HT1080 (cell line): ENCODE measurements at places on chromosomes 16 and 17.

GRCh38 chr16:67922740-67923139 lies 8.9 kb downstream of the CTRL start:
- DNase-seq: no peak

DNA sequence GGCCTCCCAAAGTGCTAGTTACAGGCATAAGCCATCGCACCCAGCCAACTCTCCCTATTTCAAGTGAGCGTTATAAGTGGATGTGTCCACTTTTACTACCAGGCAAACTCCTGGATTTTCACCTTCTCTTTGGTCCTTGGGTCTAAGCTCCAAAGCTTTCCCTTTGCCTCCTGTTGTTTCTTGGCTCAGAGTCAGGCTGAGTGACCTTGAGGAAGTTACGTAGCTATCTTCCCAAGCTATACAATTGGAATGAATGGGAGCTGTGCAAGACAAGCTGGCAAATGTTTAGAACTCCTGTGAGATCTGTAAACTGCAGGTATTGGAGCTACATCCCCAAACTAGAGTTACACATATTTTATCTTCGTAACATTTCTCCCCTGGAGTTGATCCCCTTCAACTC lies 20.3 kb downstream of the NXPH3 start:
- no peak for DNase-seq

DNA sequence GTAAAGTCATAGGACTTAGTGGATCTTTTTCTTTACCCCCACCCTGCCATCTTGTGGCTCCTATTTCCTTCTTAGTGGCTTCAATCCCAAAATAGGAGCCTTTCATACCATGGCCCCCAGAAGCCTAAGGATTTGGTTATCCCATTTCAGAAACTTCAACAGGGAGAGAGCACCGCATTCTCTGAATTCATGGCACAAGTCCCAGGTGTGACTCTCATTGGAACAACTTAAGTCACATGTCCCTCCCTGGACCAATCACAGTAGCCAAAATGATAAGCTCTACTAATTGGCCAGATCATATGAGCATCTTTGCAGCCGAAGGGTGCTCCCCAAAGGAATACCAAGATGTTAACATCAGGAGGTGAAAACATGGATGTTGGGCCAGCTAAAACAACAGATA lies 43.2 kb downstream of the AXIN2 start:
- no peak for DNase-seq

DNA sequence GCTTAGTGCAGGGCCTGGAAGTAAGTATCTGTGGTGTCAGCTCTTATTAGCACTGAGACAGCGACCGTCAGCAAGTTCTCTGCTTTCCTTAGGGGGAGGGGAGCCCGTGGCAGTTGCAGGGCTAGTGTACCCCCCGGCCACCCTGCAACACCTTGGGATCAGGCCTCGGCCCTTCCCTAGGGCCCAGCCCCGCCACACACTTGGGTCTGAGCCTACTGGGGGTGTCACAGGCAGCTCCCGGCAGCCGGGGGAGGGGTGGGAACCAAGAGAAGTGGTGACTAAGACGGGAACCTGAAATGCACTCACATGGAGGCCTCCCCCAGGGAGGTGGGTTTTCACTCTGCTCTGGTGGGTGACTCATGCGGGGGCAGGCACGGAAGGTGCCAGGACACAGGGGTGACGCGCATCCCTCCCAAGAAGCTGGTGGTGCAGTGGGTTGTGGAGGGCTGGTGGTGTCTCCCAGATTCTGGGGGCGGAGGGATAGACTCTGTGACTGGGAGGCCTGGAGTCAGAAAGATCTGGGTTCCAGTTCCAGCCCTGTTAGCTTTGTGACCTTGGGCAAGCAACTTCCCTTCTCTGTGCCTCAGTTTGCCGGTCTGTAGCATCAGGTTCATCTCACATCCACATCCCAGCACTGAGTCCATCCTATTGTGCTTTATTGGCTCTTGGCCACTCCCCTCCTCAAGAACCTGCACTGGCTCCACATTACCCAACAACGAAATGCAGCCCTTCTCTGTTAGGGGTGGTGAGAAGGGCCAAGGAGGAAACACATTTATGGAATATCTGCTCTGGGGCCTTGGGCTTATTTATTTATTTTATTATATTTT lies 44.5 kb downstream of the LAT start:
- DNase-seq: peak; percentile 98

DNA sequence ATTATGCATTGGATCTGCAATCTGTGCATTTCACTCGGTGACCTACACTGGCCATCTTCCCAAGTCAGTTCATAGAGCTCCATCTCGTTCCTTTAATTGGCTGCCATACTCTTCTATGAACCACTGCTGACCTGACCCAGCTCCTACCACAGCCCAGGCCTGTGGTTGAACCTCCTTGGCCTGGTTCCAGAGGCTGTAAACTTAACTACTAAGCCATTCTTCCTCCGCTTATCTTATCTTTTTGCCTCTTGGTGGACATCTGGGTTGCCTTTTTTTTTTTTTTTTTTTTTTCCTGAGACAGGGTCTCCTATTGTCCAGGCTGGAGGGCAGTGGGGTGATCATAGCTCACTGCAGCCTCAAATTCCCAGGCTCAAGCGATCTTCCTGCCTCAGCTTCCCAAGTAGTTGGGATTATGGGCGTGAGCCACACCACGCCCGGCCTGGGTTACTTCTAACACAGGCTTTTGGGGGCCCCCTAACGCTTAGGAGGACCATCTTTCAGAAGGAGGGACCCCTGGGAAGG lies 18.3 kb downstream of the COQ7 start:
- no peak for DNase-seq

DNA sequence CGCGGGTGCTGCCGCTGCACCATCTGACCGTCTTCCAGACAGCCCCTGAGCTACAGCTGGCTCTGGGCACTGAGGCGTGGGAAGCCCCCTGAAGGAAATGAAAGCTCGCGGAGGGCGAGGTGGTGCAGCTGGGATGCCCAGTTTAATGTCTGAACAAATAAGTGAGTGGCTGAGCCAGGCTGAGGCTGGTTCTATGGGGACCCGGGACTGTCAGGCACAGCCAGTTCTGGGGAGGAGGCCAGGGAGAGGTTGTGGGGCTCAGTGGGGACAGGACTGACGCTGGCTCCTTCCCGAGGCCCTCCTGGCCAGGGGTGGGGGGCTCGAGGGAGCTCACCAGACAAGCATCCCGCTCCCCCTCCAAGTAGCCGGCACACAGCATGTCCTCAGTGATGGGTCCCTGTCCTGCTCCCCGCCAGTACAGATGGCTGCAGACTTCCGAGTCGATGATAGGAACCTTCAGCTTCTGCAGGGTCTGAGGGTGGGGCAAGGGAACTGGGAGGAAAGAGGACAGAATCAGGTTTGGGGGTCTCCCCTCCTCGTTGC lies 4.4 kb downstream of the PRSS22 start:
- DNase-seq: no peak

DNA sequence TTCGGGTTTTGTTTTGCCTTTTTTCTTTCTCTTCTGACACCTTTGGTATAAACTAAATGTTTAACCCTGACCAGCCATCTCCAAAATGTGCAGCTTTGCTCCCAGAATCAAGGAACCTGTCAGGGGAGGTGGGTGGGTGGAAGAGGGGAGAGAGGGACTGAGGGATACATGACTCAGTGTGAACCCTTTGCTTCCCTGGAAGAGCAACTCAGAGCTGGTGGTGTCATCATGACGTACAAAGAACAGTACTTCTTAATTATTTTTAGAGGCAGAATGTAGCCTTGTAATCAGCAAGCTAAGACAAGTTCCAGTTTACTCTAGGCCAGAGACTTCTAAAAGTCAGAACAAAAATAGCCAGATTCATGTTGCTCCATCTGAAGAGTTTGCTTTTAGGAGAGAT lies 119.6 kb upstream of the HAS3 start:
- peak; percentile 38 for DNase-seq

DNA sequence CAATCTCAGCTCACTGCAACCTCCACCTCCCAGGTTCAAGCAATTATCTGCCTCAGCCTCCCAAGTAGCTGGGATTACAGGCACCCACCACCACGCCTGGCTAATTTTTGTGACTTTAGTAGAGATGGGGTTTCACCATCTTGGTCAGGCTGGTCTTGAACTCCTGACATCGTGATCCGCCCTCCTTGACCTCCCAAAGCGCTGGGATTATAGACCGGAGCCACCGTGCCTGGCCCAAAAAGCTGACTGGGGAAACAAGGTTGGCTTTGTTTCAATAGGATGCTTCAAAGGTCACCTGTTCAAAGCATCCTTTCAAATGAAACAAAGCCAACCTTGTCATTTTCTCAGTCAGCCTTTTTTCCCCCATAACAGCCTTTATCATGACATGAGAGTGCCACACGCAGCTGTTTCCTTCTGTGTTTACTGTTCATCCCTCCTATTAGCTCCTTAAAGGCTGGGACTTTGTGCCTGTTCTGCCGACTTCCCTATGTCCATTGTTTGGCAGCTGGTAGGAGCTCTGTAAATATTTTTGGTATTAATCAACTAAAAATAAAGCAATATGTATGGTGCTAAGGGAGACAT lies 51.1 kb downstream of the ADAMTS18 start:
- no peak for DNase-seq

GRCh38 chr17:20315311-20315710 lies 152.0 kb downstream of the LGALS9B start:
- DNase-seq: no peak

GRCh38 chr17:18977021-18977420 lies 25.1 kb downstream of the SLC5A10 start:
- DNase-seq: no peak

DNA sequence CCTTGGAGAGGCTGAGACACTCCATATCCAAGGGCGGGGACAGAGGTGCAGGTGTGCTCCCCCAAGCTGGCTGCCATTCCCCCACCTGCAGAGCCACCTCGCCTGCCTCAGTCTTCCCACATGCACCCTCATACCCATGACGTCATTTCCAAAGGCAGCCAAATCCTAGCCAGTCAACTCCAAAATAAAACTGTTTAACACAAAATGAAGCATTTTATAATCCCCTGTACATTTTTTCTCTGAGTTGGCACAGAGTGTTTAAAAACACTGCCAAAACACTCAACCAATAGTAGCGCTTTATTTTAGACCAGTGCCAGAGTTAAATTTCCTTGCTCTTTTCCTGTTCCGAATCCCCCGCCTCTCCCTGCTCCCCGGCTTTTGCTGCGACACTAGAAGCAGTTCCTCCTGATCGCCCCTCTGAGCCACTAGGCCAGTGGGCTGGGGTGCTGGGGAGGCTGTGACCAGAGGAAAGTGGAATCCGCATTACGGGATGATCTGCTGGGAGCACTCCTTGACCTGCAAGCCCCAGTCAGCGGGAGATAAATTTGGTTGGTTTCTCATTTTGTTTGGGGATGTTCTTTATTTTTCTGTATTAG lies 139.5 kb downstream of the ZNF423 start:
- DNase-seq: no peak

GRCh38 chr17:22161376-22161775 lies 469.1 kb downstream of the KCNJ18 start:
- no peak for DNase-seq

DNA sequence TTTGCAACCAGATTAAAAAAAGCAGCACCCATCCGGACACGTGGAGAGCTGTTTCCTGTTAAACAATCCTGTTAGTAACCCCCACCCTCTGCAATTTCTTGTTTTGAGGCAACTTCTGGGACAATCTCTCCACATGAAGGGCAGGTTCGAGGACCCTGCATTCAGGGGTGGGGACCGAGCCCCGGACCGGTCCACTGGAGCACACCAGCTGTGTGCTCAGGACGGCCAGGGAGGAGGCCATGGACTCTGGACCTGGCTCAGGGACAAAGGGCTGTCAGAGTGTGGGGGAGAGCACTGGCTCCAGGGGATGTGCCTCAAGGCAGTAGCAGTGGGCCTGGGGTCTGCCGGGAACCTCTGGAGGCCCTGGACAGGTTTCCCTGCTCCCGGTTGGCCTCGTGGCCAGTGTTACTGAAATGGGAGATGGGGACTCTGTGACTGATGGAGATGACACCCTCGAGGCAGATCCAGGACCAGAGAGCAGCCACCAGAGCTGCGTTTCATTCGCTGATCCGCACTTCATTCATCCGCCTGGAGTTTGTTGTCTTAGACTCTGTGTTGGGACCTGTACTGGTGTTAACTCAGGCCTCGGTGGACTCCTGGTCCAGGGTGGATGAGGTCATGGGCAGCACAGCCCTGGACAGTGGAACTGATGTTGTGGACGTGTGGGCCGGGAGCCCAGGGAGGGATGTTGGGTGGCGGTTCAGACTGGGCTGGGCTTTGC lies 2.9 kb upstream of the CPNE7 start:
- DNase-seq: no peak

DNA sequence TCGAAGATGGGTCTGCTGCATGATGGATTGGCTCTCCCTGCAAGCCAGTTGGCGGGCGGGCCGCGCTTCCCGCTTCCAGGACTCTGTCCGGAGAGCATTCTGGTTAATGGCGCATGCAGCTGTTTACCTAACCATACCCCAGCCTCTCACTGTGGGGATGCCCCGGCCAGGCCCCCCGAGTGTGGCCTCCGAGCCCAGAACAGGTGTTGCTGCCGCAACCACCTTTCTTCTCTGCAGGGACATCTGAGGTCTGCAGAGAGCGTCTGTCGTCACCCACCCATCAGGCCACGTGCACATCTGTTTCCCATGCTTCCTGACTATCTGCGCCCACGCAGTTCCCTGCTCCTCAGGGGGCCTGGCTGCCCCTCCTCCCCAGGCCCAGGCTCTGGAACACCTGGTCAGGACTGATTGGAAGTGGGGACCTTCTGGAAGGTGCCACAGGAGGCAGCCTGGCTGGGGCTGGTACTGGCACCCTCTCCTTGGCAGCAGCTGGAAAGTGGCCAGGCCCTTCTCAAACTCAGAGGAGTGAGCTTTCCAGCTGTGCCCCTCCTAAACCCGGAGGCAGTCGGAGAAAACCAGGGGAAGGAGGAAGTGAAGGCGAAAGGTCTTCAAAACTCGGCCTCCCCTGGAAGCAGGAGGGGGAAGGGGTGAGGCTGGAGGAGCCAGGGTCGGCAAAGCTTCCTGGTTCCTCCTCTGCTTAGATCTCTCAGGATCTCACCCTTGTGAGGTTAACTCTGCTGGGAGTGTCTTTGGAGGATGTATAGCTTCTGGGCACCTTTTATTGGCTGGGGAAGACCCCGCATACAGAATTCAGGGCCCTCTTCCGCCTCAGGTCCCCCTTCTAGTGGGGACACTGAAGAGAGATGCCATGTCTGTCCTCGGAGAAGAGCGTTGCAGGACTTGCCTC lies 64.5 kb upstream of the CIBAR2 start:
- DNase-seq: no peak

DNA sequence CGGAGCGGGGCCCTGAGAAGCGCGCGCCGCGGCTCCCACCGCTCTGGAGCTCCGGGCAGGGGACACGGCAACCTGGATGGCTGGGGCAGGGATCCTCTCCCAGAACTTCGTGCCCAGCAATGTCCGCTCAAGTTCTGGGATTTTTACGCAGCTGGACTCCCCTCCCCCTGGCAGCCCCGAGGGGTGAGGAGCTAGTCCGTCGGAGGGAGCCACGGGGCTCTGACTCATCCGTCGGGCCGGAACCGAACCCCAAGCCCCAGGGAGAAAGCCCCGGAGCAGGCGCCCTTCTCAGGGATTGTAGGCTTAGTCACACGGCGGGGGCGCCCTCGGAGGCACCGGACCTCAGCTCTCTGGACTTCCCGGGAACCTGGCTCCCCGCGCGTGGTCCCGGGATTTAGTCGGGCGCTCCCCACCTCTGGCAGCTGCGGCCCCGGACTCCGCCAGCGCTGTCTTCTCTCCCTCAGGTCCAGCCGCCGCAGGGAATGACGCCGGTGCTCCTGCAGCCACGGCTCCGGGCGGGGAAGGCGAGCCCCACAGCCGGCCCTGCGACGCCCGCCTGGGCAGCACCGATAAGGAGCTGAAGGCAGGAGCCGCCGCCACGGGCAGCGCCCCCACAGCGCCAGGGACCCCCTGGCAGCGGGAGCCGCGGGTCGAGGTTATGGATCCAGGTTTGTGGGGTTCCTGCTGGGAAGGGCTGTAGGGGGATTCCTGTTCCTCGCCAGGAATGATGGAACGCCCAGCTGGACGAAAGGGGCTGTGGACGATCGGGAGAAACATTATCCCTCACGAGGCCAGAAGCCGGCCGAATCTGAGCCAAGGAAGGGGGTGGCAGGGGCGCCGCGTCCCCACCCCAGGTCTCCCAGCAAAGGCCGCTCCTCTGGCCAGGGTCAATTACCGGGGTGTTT lies 830 bp downstream of the SPHK1 start:
- peak; percentile 79 for DNase-seq
